Muscle of leg (tissue), 16 donors: ENCODE measurements at places on chromosomes 1 and 21. TPM values are rescaled to one million over a fixed set of nuclear protein-coding genes. Genes with fewer than 3 reads are reported as not detected.

- no peak overlapping the region for H3K27ac ChIP-seq
- no peaks in the 10 kb centered on the region for H3K4me1 ChIP-seq
- H3K27me3 ChIP-seq = no peaks in the 10 kb centered on the region
- no peak overlapping the region for H3K4me3 ChIP-seq
- peak; percentile 25 for DNase-seq
- H3K36me3 ChIP-seq = peaks cover 6% of the 10 kb centered on the region
Observed at GRCh38 chr1:211781260-211781659, 49.3 kb downstream of the LPGAT1 start.

- H3K4me1 ChIP-seq = no peaks in the 10 kb centered on the region
- no peak overlapping the region for H3K27ac ChIP-seq
- no peak for DNase-seq
- H3K36me3 ChIP-seq = no peaks in the 10 kb centered on the region
- no peak overlapping the region for H3K4me3 ChIP-seq
Observed at GRCh38 chr1:193325042-193325441, 138.6 kb upstream of the B3GALT2 start.

DNA sequence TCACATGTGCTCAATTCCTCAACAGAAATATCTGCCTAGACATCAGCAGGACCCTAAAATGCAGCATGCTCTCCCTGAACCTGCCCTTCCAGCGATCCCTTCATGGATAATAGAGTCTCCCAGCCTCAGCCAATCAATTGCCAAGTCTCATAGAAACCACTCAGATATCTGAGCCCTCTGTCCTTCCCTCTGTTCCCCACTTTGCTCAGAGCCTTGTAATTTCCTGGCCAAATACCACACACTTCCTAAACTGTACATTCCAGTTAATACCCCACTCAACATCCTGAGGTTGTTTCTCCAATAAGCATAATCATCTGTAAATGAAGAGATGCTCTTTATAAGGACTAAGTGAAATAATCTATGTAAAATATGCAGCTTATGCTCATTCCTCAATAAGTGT is 59.3 kb upstream of the PTGFRN start:
- no peak for DNase-seq
- no peaks in the 10 kb centered on the region for H3K27me3 ChIP-seq
- H3K27ac ChIP-seq = no peak overlapping the region
- H3K36me3 ChIP-seq = no peaks in the 10 kb centered on the region
- H3K4me3 ChIP-seq = no peak overlapping the region

DNA sequence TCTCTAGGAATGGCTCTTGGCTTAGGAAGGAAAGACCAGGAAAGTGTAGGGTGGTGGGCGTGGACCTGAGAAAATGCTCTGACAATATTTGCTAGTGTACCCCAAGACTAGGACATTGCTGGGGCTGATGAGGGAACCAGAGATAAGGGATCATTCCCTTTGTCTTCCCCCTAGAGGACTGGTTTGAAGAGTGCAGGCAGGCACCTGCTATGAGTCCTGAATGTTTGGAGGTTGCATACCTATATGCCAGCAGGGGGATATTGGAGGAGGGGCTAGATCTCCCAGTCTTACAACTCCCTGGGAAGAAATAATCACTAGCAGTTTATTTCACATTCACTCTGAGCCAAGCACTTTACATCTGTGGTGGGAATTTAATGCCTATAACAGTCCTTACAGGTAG is 6.0 kb upstream of the BCL10 start:
- no peak overlapping the region for H3K27ac ChIP-seq
- H3K27me3 ChIP-seq = no peaks in the 10 kb centered on the region
- no peak for DNase-seq
- no peak overlapping the region for H3K4me3 ChIP-seq

- H3K27ac ChIP-seq = no peak overlapping the region
- no peak overlapping the region for H3K4me3 ChIP-seq
- no peaks in the 10 kb centered on the region for H3K4me1 ChIP-seq
- H3K36me3 ChIP-seq = no peaks in the 10 kb centered on the region
- no peaks in the 10 kb centered on the region for H3K27me3 ChIP-seq
Observed at GRCh38 chr1:107649023-107649422, 316.0 kb downstream of the VAV3 start.

GRCh38 chr1:37389327-37389726 is 85.1 kb upstream of the ZC3H12A start:
- H3K36me3 ChIP-seq = no peaks in the 10 kb centered on the region
- DNase-seq = no peak
- no peak overlapping the region for H3K27ac ChIP-seq
- peaks cover 10% of the 10 kb centered on the region for H3K27me3 ChIP-seq

- peaks cover 2% of the 10 kb centered on the region for H3K27me3 ChIP-seq
- H3K36me3 ChIP-seq = no peaks in the 10 kb centered on the region
- no peak overlapping the region for H3K27ac ChIP-seq
- DNase-seq = no peak
- no peak overlapping the region for H3K4me3 ChIP-seq
Observed at GRCh38 chr1:20603504-20604464, 14.9 kb downstream of the CDA start.

DNA sequence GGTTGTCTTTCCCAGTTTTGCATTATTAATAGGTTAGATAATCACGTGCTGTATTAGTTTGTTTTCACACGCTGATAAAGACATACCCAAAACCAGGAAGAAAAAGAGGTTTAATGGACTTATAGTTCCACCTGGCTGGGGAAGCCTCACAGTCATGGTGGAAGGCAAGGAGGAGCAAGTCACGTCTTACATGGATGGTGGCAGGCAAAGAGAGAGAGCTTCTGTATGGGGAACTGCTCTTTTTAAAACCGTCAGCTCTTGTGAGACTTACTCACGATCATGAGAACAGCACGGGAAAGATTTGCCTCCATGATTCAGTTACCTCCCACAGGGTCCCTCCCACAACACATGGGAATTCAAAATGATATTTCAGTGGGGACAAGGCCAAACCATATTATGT is 2.3 kb upstream of the VCAM1 start:
- H3K4me3 ChIP-seq = no peak overlapping the region
- H3K27me3 ChIP-seq = no peaks in the 10 kb centered on the region
- no peak overlapping the region for H3K27ac ChIP-seq
- H3K36me3 ChIP-seq = no peaks in the 10 kb centered on the region
- DNase-seq = no peak
- H3K4me1 ChIP-seq = no peaks in the 10 kb centered on the region

DNA sequence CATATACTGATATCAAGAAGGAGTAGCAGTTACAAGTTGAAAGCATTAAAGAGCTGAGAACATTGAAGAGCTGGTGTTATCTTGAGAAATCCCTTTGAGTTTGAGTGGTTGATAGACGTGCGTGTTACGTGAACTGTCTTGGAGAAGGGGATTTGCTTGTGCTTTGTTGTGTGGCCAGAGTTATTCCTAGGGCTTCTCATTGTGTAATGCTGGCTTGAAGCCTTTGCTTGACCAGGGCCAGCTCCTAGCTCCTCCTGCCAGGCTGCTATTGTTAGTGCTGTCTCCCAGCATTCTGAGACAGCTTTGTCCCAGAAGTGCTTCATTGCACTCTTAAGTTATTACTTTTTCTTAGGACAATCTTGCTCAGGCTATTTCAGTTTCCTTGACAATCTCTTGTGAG is 116.2 kb upstream of the KCNK2 start:
- H3K4me3 ChIP-seq = no peak overlapping the region
- H3K27ac ChIP-seq = no peak overlapping the region
- H3K36me3 ChIP-seq = no peaks in the 10 kb centered on the region
- H3K27me3 ChIP-seq = no peaks in the 10 kb centered on the region
- peak; percentile 21 for DNase-seq

- no peaks in the 10 kb centered on the region for H3K27me3 ChIP-seq
- no peak overlapping the region for H3K4me3 ChIP-seq
- H3K27ac ChIP-seq = no peak overlapping the region
- no peaks in the 10 kb centered on the region for H3K36me3 ChIP-seq
- peaks cover 21% of the 10 kb centered on the region for H3K4me1 ChIP-seq
Observed at GRCh38 chr1:167474191-167474641, 44.1 kb downstream of the CD247 start.

GRCh38 chr1:14440731-14441130 is 157.8 kb upstream of the KAZN start:
- peaks cover 5% of the 10 kb centered on the region for H3K27me3 ChIP-seq
- no peaks in the 10 kb centered on the region for H3K36me3 ChIP-seq
- H3K4me3 ChIP-seq = no peak overlapping the region
- peaks cover 3% of the 10 kb centered on the region for H3K4me1 ChIP-seq
- no peak for DNase-seq

DNA sequence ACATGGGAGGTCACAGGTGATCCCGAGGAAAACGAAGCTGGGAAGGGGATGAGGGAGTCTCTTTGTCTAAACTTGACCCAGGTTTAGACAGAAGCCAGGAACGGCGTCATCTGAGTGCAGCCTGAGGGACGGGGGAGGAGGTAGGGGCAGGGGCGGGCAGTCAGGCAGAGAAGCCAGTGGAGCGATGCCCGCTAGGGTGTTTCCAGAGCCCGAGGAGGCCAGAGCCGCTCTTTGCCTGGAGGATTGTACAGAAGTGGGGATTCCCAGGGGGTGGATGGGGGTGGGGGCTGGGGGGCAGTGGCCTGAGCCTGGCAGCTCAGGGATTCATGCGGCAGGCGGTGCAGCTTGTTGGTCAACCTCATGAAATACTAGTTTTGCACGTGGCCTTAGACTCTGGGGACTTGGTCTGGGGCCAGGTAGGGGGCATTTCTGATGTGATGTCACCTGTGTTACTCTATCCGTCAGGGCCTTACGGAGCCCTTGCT is 58.4 kb downstream of the VPS26C start:
- peaks cover 19% of the 10 kb centered on the region for H3K4me1 ChIP-seq
- no peaks in the 10 kb centered on the region for H3K27me3 ChIP-seq
- H3K4me3 ChIP-seq = no peak overlapping the region
- DNase-seq = no peak
- no peaks in the 10 kb centered on the region for H3K36me3 ChIP-seq
- peak overlapping the region; percentile 39 for H3K27ac ChIP-seq

- no peaks in the 10 kb centered on the region for H3K36me3 ChIP-seq
- H3K27me3 ChIP-seq = no peaks in the 10 kb centered on the region
- DNase-seq = no peak
- H3K4me1 ChIP-seq = no peaks in the 10 kb centered on the region
Observed at GRCh38 chr1:67544921-67545320, 114.7 kb upstream of the SERBP1 start.

- no peaks in the 10 kb centered on the region for H3K36me3 ChIP-seq
- peak overlapping the region; percentile 43 for H3K4me3 ChIP-seq
- peaks cover 62% of the 10 kb centered on the region for H3K4me1 ChIP-seq
- no peak for DNase-seq
- peak overlapping the region; percentile 94 for H3K27ac ChIP-seq
Observed at GRCh38 chr1:1916851-1917251, 1.8 kb downstream of the CALML6 start.

DNA sequence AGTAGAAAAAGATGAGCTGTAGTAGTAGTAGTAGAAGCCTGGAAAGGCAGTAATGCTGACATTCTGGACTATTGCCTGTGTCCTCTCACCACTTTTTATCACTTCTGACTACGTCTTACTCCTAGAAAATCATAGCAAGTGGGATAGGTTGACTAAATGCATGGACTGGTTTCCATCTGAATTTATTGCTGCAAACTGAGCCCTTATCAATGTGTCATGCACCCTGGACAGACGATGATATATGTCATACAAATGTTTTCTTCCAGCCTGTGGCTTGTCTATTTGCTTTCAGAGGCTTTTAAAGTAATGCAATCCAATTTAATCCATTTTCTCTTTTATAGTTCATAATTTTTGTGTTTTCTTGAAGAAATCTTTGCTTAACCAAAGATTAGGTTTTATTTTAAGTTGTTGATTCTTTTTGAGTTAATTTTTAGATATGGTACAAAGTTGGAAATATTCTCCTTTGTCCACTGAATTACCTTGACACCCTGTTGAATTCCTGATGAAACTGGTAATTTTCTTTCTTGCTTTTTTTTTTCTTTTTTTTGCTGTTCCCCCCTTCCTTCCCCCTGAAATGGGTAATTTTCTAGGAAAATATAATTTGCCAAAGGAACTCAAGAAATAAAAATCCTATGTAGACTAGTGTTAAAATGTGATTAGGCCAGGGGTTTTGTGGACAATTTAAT is 47.1 kb downstream of the PHACTR4 start:
- H3K36me3 ChIP-seq = no peaks in the 10 kb centered on the region
- DNase-seq = no peak
- no peak overlapping the region for H3K27ac ChIP-seq
- no peak overlapping the region for H3K4me3 ChIP-seq

GRCh38 chr1:65564493-65564892 is 144.0 kb downstream of the LEPR start:
- no peak overlapping the region for H3K4me3 ChIP-seq
- H3K36me3 ChIP-seq = no peaks in the 10 kb centered on the region
- no peak overlapping the region for H3K27ac ChIP-seq
- no peaks in the 10 kb centered on the region for H3K4me1 ChIP-seq
- no peaks in the 10 kb centered on the region for H3K27me3 ChIP-seq

GRCh38 chr1:56758794-56759193 is 60.4 kb downstream of the FYB2 start:
- H3K36me3 ChIP-seq = no peaks in the 10 kb centered on the region
- no peaks in the 10 kb centered on the region for H3K27me3 ChIP-seq
- H3K27ac ChIP-seq = no peak overlapping the region
- no peaks in the 10 kb centered on the region for H3K4me1 ChIP-seq
- no peak overlapping the region for H3K4me3 ChIP-seq
- peak; percentile 3 for DNase-seq

DNA sequence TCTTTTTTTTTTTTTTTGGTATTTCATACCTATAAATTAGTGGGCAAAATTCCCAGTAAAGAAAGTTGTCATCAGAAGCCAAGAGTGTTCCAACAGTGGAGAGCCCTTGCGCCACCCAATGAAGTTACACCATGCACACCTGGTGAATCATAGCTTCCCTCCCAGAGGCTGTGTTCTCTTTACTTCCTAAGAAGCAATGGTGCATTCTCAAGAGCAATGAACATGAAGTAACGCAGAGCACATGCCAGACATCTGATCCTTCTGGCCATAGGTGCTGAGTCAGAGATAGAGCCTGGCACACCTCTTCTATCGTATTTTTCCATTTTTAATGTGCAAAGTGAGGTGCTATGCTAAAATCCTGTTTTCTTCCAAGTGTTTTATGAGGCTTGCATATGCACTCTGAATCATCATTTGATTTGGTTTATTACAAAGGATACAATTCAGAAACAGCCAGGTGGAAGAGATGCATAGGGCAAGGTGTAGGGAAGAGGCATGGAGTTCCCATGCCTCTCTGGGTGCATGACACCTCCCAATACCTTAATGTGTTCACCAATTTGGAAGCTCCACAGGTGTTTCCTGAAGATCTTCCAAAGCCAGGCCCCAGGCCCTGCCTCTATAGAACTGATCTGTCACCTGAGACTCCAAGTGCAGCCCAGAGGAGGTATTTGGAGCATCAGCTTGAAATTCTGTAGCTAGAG is 408.0 kb downstream of the SIPA1L2 start:
- H3K27ac ChIP-seq = no peak overlapping the region
- DNase-seq = no peak
- H3K4me1 ChIP-seq = no peaks in the 10 kb centered on the region
- no peaks in the 10 kb centered on the region for H3K36me3 ChIP-seq
- H3K27me3 ChIP-seq = no peaks in the 10 kb centered on the region

The TMEM50B gene
- 21.1 TPM for polyA plus RNA-seq

The GPA33 gene
- 0.12 TPM for polyA plus RNA-seq

The SERPINC1 gene
- 0.27 TPM for polyA plus RNA-seq

The IFI44 gene
- 7.8 TPM for polyA plus RNA-seq

The KRTAP23-1 gene
- not detected for polyA plus RNA-seq

The AMY1A gene
- polyA plus RNA-seq = not detected
